Ureter (tissue), 1 donor: ENCODE measurements at places on chromosomes 1 and 21. TPM values are rescaled to one million over a fixed set of nuclear protein-coding genes. Genes with fewer than 3 reads are reported as not detected.

DNA sequence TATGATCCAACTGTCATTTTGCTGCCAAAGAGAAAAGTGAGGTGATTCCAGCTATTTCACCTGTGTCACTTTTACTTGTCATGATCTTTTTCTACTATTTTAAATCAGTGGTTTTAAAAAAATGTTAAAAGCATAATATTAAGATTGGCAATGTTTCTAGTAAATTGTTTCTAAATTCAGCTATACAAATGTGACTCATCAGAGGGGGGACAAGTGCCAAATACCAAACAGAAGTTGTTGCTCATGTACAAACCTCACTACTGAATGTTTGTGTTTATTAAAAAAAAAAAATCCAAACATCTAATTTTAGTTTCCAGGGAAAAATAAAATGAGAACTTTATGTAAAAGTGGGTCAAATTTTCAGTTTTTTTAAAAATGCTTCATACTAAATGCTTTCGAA, 346.2 kb upstream of the SNX7 start:
- no peak for DNase-seq

DNA sequence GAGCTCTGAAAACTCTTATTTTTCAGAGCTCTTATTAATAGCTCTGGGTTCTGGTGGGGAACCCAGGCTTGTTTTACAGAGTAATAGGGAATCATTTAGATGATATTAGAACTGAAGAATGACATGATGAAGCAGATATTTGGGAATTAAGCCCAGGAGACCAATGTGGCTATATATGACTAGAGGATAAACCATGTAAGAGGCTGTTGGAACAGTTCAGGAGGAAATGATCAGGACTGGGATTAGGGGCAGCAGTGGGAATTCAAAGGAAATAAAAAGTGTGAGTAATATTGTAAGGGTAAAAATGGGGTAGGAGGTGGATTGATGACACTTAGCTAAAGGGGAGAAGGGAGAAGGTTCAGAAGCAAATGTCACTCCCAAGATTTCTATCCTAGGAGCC, 58.6 kb downstream of the GIPC2 start:
- no peak for DNase-seq

- no peak for DNase-seq
Measured at GRCh38 chr21:33657124-33657820, 15.0 kb downstream of the ITSN1 start.

- DNase-seq: no peak
Measured at GRCh38 chr1:228353601-228354371, 52.8 kb downstream of the TRIM11 start.

Gene FCRL1
- total RNA-seq: 0.21 TPM

DNA sequence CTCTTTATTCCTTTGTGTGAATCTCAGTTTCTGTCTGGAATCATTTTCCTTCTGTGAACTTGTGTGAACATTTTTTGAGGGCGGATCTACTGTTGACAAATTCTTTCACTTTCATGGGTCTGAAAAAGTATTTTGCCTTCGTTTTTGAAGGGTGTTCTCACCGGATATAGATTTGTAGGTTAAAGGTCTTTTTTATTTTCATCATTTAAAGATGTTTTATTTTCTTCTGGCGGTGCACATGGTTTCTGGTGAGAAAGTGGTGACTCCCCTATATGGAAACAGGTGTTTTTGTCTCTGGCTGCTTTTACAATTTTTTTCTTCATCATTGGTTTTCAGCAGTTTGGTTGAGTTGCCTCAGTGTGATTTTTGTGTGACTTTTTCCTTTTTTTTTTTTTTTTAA, 94.9 kb downstream of the DYRK1A start:
- no peak for DNase-seq

Gene IGFN1
- total RNA-seq: 0.16 TPM

Gene ZNF593OS
- not detected for total RNA-seq

DNA sequence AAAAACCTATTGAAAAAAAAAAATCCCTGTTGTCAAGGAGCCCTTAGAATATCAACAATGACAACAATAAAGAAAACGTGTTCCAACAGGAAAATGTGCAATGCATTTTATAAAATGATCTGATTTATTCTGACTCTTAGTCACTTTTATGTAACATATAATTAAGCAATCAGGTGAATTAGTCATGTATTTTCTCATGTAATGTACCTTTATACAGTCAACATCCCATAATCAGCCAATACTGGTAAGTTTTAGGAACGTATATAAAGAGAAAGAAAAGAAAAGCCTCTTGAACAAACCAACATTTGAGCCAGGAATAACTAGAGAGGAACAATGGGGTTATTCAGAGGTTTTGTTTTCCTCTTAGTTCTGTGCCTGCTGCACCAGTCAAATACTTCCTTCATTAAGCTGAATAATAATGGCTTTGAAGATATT, at the start of gene CLCA4:
Gene CLCA4, plus strand, starts transcription at position 292 of the 435 bp plus-strand sequence. Its CDS starts 42 bp downstream, at position 334.
- DNase-seq: no peak

GRCh38 chr1:18007391-18008041, 100.1 kb upstream of the IGSF21 start:
- no peak for DNase-seq

- no peak for DNase-seq
Measured at GRCh38 chr1:231584921-231585320, 41.7 kb upstream of the DISC1 start.
